ENCODE measurements at places on chromosomes 2 and 18.

GRCh38 chr2:228444161-228444560, 262.7 kb upstream of the SPHKAP start:
- no peak for DNase-seq

DNA sequence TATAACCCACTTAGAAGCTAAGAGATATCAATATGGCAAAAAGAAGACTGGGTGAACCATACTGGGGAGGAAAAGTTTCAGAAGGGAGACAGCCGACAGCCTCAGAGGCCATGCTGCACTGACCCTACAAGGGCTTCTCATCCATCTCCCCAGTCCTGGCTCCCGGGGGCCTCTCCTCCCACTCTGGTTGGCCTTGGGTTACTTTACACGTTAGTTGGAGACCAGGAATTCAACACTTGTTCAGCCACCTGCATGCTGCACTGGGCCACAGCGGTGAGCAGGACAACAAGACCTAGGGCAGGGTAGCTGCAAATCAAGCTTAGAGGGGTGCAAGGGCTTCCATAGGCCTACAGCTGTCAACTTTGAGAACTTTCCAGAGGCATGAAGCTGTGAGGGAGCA, 28.6 kb upstream of the IL1R2 start:
- DNase-seq = no peak

- no peak for DNase-seq
These were observed 26.9 kb upstream of the HS6ST1 start for GRCh38 chr2:128345436-128346165.

DNA sequence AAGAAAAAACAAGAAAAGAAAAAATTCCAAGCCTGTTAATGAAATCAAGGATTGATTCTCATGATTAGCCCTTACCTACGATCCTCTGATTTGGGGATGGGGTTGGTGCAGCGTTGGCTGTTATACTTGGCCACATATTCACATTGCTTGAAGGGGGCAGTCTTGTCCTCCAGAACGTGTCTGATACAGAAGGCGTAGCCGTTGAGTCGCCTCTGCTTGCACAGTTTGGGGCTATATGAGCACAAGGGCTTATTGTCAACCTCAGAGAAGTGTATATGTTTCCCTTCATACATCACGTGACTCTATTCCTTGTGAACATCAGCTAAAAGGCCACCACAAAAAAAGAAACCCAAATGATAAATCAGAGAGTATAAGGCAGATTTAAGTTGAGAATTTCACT, 23.2 kb downstream of the INO80D start:
- DNase-seq = no peak

- no peak for DNase-seq
These were observed 434.9 kb downstream of the MBD2 start for GRCh38 chr18:53789376-53790247.

DNA sequence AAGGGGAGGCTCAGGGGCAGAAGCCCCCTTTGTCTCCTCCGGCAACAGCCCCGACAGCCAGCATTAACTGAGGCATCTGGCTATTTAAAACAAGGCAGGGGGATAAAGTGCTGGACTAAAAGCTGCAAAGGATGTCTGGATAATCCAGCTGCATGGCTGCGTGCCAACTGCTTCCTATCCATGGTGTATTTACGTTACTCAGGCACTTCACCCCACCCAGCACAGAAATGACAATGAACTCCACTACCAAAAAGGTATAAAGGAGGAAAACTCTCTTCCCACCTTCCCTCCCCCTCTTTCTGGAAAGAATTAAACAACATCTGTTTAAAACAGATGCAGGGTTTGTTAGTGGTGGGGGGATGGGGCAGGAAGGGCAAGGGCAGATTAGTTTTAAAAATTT, 82.5 kb downstream of the SPRED2 start:
- no peak for DNase-seq

- DNase-seq = no peak
These were observed 72.9 kb downstream of the CLHC1 start for GRCh38 chr2:55159037-55159651.

DNA sequence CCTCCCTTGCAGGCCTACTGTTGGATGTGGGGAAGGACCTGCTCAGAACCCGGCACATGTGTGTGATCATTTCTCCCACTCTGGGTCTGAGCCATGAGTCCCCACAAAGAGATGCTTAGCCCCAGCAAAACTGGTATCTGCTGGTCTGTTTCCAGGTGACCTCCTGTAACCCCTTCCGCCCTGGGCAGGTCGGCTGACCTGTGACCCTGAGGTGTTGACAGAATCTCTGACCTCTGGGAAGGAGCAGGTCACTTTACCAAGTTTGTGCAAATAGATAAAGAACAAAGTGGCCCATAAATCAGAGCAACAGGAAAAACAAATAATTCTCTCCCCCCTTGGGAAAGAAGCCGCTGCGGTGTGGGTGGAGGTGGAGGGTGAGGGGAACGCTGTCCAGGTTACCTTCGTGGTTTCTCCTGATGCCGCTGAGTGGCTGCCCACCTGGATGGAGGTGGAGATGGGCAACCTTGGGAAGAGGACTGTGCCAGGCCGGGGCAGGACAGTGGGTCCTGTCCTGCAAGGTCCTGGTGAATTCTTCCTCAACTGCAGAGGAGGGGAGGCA, 174.0 kb upstream of the MYCN start:
- DNase-seq = no peak

DNA sequence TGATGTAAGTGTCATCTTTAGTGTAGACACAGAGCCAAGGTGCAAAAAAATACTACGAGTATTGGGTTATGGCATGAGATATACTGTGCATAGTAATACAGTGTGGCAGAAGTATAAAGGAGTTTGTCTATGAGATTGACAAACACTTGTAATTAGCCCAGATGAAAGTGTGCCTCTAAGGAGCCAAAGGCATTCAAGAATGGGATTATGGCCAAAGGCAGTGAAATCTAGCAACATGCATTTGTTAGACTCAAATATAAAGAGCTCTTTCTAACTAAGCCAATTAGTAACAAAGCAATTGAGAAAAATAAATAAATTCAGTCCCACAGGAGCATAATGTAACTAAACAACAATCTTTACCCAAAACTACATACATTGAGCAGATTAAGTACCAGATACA, 1761.8 kb downstream of the SUCLG1 start:
- DNase-seq = no peak

DNA sequence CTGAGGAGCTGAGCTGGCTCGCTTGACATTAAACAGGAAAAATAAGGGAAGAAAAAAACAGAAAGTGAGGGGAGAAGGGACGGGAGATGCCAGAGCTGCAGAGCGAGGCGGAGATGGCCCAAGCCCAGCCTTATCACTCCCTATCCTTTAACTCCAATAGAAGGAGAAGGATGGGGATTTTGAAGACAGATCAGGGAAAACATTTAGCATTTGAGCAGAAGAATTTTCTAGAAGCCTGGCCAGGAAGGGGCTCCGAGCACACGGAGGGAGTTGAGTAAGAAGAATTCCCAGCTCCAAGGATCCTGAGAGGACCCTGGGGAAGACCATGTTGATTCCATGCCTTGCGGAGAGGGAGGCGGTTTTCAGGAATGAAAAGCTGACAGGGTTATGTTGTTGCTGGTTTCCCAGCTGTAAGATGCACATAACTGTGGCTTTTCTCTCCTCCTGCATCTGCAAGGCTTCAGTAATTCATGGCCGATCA, 35.6 kb downstream of the TWIST2 start:
- no peak for DNase-seq

DNA sequence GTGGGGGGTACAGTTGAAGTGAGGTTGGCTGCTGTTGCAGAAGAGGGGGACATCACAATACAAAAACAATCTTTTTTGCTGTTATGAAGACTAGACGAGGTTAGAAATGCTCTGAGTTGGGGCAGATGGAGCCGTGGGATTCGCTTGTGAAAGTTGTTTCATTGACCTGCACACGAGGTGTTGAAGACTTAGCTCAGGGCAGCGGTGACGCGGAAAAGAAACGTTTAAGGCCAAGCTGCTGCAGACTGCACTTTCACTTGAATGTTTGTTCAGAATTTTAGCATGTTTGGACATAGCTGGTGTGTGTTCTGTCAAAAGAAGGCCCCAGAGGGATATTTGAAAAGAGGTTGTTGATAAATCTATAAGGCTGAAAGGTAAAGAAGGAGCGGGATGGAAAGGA, 46.3 kb downstream of the MTCL1 start:
- no peak for DNase-seq

DNA sequence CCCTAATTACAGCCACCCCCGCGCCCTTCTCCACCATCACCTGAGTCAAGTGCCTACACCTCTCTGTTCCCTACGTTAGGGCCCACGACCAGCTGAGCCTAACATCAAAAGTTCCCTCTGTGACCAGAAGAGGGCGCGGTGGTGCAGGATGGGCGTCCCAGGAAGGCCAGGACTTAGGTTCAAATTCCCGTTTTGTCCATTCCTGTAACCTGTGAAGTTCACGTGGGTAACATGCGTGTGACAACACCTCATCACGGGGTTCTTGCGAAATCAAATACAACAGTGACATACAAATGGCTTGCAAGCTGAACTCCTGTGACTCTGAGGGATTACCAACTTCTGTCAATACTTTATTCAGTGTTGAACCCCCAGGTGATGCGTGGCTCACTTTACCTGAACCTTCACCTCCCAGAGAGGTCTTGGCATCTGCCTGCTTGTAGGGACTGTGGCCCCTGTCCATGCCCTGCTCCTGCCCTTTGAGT, 207.9 kb downstream of the ARL4C start:
- peak; percentile 79 for DNase-seq

DNA sequence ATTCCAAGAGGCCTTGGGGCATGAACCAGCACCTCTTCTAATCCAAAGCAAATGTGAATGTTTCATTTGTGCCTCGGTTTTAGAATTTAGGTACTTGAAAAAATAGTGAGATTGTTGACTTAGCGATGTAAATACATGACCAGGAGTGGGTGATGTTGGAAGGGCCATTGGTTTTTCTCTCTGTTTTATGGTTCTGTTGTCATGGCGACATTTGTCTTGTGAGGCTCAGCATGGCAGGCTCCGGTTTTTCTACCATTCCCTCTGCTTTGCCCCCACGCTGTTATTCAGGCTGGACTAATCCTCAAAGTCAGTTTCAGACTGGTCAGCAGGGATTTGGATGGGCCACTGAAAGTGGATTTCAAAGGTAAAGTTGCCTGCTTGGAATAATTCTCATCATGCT, 255.4 kb downstream of the ALPK2 start:
- no peak for DNase-seq

DNA sequence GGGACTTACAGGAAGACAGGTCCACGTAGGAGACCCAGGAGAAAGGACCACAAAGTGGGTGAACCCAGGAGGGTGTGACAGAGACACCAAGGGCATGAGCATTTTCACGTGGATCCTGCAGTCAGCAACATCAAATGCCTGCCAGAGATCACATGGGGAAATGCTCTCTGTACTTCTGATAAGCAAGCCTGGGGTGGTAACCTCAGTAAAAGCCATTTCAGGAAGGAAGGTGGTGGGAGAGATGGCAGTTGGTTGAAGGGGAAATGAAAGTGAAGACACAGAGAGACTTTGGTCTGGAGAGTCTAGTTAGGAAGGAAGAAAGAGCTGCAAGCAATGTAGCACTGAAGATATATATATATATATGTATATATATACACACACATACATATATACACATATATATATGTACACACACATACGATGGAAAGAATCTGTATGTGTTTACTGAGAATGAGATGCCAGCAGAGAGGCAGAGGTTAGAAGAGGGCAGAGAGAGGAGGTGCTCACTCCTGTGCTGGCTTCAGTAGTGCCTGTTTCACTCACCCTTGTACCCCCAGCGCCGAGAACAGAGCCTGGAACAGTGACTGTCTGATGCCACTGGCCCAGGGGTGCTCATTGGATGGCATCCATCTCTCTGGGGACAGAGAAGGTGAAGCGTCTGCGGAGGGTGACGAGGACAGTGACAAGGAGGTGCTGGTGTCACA, 314.9 kb downstream of the AFF3 start:
- no peak for DNase-seq

GRCh38 chr2:98388601-98389250, 42.5 kb downstream of the CNGA3 start:
- DNase-seq = no peak

DNA sequence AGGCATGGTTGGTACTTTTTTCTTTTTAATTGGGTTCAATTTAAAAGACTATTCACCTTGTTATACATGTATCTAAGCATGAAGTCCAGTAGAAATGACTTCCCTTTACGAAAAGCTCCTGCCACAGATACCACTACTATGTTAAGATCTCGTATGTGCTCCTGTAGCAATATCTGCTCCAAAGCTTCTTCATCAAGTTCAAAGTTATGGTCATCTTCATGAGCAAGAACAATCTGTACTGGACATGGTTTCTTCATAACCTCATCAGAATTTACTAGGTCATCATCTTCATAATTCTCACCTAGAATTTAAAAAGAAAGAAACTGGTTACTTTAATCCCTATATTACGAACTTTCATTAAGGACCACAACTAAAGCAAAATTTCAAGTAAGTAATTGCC, 33.9 kb downstream of the ATL2 start:
- no peak for DNase-seq

DNA sequence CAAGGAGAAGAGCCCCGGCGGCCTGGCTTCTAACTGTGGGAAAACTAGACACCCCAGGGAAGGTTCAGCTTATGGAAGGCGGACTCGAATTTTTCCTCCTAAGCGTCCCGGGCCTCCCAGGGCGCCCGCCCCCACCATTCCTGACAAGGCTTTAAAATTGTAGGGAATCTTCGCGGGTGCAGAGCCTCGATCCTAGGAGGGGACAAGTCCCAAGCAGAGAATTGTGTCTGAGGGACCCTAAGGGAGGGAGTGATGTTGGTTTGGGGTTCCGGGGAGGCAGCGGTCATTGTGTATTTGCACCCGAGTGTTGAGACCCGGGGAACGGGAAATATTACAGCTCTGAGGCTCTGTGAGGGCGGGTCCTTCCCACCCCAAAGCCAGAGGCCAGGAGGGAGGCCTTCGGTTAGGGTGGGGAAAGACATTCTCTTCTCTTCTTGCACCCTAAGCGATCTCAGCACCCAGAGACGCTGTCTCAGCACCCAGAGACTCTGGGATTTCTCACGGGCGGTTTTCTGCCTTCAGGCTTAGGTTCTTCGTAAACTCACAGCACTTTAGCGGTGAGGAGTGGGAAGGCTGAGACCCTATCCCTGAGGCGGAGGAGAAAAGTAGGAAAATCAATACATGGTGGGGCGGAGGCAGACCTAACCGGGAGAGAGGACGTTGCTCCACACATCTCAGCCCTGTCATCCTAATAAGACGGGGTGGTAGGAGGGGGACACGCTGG, 7.6 kb downstream of the OSR1 start:
- DNase-seq = no peak

DNA sequence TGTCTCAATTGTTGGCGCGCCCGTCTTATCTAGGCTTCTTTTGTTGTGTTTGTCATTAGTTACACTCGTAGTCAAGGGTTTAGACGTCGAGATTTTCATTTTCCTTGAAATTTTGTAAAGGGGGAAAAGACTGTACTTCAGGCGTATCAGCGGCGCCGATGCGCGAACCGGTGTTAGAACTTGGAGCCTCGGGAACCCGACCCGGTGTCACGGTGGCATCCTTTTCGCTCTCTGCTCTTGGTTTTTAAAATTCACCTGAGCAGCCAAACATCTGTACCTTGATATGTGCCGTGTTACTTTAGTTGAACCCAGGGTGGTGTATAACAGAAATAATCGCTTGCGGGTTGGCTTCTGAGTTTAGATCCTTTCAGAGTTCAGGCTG, 643 bp downstream of the RMC1 start:
- DNase-seq = no peak
